ENCODE measurements at places on chromosomes 13 and 19.

GRCh38 chr13:109918179-109918711 lies 131.9 kb upstream of the IRS2 start:
- peak; percentile 37 for DNase-seq

GRCh38 chr13:27193496-27193895 lies 21.9 kb upstream of the USP12 start:
- no peak for DNase-seq

DNA sequence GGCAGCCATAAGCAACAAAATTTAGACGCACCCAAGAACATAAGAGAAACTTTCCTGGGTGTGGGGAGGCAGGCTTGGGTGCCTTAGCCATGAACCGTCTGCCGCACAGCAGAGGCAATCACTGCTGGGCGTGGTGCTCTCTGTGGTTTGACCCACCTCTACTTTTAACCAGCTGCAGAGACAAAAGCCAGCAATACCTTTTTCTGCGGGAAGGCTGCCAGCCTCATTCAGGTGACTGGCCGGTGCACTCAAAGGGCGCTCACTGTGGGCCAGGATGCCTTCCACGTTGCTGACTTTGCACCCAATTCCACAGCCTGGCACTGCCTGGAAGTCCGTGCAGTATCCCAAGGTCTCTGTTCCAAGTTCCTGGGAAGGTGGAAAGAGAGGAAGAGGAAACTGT lies 69.1 kb downstream of the ATP7B start:
- DNase-seq: no peak

DNA sequence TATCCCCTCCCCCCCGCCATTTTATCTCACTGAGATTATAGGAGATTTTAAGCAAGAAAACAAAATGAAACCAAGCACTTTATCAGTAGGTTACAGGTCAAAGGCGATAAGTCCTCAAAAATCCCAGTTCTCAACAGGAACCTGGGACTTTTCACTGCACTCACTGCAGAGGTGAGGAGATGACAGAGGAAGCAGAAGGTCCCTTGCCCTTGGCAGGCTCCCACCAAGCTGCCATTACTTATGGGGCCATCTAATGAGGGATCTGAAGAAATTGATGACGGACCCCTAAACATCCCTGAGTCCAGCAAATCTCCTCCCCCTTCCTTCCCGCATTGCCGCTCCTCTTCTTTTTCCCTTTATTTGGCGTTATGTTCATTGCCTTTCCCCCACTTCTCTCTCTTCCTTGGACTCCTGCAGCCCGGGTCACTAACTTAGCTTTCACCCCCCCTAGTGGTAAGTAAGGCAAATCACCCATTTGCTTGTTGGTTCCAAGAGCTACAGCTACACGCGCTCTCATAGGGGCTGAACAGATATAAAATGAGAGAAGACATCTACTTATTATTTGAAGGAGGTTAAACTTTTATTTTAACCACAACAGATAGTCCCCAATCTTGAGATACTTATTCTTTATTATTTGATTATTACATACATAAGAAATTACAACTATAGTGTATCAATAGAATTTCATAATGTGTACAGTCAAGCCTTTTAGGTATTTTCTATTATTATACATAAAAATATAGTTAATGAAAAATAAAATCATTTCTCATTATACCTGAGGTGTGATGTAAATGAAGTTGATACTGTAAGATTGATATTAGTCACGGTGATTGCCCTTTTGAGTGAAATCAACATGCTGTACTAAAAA lies 52.0 kb upstream of the ARGLU1 start:
- DNase-seq: peak; percentile 81

- peak; percentile 21 for DNase-seq
These were observed 12.9 kb upstream of the RFXAP start for GRCh38 chr13:36806102-36806501.

Data from Ammon's horn (tissue), 1 donor.